ENCODE measurements at places on chromosomes 12 and 14.

- no peaks in the 10 kb centered on the region for H3K36me3 ChIP-seq
- H3K27me3 ChIP-seq = no peaks in the 10 kb centered on the region
- H3K27ac ChIP-seq = no peak overlapping the region
- no peaks in the 10 kb centered on the region for H3K4me1 ChIP-seq
- H3K4me3 ChIP-seq = no peak overlapping the region
Measured at GRCh38 chr14:34324363-34324795, 137.7 kb downstream of the SPTSSA start.

DNA sequence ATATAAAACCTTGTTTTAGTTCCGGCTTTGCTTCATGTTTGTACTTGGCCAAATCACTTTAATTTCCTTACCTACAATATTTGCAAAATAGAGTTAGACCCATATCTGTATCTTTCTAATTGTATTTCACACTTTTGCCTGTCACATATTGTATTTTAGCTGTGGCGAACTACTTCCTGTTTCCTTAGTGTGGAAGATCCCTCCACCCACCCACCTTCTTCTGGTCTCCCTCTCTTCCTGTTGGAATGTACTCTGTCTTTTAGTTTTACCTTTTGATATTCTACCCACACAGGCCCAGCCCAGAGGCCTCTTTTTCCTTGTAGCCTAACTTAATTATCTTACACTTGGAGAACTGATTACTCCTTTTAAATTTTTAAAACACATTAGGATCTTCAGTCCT is 78.2 kb downstream of the SCN8A start:
- H3K4me1 ChIP-seq = peaks cover 2% of the 10 kb centered on the region
- DNase-seq = no peak
- no peak overlapping the region for H3K27ac ChIP-seq
- no peaks in the 10 kb centered on the region for H3K27me3 ChIP-seq

- H3K4me1 ChIP-seq = peaks cover 40% of the 10 kb centered on the region
- H3K27ac ChIP-seq = no peak overlapping the region
- DNase-seq = peak; percentile 72
- peak overlapping the region; percentile 90 for H3K4me3 ChIP-seq
- H3K36me3 ChIP-seq = no peaks in the 10 kb centered on the region
Measured at GRCh38 chr14:99246536-99247097, 25.4 kb downstream of the BCL11B start.

- DNase-seq = no peak
- peaks cover 3% of the 10 kb centered on the region for H3K36me3 ChIP-seq
- no peak overlapping the region for H3K4me3 ChIP-seq
- H3K27ac ChIP-seq = no peak overlapping the region
Measured at GRCh38 chr12:24608637-24609285, 340.1 kb downstream of the BCAT1 start.

Data from H9 (cell line).